ENCODE measurements at places on chromosomes 1 and 21. TPM values are rescaled to one million over a fixed set of nuclear protein-coding genes. Genes with fewer than 3 reads are reported as not detected.
A peak's percentile ranks its signal among the peaks of the same experiment; 100 is the strongest.

The FAAH gene
- 0.69 TPM for total RNA-seq

The PEX19 gene
- 97.2 TPM for total RNA-seq

The LHX8 gene
- 1.6 TPM for total RNA-seq

- peak; percentile 59 for DNase-seq
Observed at GRCh38 chr1:51236531-51237350, 668 bp downstream of the RNF11 start.

DNA sequence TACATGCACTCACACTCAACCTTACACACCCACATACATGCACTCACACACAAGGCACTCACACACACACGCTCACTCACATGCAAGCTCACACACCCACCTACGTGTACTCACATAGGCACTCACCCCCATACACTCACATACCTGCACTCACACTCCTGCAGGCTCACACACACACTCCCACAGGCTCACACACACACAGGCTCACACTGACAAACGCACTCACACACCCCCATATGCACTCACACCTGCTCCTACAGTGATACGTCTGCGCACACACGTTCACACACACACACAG is 19.1 kb upstream of the TMEM52 start:
- no peak for DNase-seq

- DNase-seq: no peak
Observed at GRCh38 chr1:204634260-204634910, 51.2 kb downstream of the LRRN2 start.

DNA sequence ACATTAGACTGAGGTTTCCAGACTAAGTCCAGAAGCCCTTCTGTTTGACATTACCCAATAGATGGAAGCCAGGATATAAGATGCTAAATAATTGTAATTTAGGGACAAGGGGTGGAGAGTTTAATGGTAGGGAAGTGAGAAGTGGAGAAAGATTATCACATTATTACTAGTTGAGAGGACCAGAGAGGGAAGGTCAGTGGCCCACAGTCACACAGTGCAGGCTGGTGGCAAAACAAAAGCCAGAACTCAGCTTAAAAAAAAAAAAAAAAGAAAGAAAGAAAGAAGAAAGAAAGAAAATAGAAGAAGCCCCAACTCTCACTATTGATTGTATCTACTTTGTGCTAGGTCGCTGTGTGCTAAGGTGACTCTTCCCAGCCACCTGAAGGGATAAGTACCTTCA is 41.6 kb upstream of the WNT4 start:
- no peak for DNase-seq
